ENCODE measurements at places on chromosomes 12 and 14.
A peak's percentile ranks its signal among the peaks of the same experiment; 100 is the strongest.

DNA sequence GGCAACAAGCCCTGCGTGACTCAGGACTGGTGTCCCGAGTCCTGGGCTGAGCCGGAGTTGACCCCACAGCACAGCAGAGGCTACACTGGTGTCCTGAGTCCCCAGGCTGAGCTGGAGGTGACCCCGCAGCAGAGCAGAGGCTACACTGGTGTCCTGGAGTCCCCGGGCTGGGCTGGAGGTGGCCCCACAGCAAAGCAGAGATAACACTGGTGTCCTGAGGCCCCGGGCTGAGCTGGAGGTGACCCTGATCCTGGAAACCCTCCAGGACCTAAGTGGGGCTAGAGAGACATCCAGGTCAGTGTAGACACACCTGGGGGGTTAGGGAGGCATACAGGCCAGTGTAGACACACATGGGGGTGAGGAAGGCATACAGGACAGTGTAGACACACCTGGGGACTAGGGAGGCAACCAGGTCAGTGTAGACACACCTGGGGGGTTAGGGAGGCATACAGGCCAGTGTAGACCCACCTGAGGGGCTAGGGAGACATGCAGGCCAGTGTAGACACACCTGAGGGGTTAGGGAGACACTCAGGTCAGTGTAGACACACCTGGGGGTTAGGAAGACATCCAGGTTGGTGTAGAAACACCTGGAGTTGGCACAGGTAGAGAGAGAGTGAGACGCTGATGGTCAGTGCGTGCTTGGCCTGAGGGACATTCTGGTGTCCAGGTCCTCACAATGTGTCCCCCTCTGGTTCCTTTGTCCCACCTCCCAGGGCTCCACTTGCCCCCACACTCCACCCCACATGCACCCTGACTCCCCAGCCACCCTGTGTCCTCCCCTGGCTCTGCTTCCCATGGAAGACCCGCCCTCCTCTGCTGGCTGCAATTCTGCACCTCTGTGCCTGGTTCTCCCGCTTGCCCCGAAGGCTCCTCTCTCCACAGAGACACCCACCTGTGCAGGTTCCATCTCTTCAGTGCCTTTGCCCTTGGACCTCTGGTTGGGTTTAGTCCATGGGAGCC, 321.6 kb upstream of the SFSWAP start:
- ATAC-seq: no peak
- no peak overlapping the region for H3K27ac ChIP-seq
- H3K36me3 ChIP-seq: no peaks in the 10 kb centered on the region
- no peaks in the 10 kb centered on the region for H3K4me1 ChIP-seq

DNA sequence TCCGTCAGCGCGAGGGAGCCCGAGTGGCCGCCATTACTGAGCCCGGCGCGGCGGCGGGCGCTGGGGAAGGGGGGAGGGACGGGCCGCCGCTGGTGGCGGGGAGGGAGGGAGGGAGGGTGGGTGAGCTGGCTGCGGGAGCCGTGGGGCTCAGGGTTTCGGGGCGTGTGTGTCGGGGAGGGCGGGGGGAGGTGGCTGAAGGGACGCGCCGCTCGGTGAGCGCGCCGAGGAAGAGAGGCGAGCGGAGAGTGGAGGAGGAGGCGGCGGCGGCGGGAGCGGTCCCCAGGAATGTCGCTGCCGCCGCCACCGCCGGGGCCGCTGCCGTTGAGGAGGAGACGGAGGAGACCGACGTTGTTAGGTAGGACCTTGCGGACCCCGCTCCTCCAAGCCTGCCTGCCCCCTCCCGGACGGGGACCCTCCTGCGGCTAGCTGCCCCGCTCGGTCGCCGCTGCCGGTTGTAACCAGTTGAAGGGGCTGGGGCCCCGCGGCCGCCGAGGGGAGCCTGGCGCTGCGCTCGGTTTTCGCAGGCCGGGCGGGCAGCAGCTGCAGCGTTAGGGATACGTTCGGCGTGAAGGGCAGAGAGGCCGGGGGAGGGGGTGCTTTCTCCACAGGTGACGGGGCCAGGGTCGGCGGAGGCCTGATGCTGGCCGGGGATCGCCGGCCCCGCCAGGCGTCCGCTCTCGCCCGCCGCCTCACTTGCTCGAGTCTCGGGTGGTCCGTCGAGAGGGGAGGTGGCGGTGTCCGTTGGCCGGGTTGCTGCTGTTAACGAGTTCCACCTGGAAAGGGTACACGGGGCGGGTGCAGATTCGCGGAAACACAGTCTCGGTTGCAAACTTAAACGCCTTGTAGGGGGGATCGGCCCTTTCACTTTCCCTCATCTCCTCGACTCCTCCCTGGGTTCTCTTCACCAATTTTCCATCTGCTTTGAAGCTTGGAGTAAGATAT, at the start of gene ARHGAP5:
TSS of gene ARHGAP5 (plus strand) at position 224 of the 942 bp plus-strand sequence. CDS start 13,366 bp downstream, outside the sequence.
- peaks cover 6% of the 10 kb centered on the region for H3K36me3 ChIP-seq
- H3K27me3 ChIP-seq: no peaks in the 10 kb centered on the region
- peaks cover 34% of the 10 kb centered on the region for H3K4me1 ChIP-seq
- peak; percentile 63 for ATAC-seq
- peak within 1 kb of the TSS; percentile 94 for H3K4me3 ChIP-seq
- peak within 1 kb of the TSS; percentile 90 for H3K27ac ChIP-seq

DNA sequence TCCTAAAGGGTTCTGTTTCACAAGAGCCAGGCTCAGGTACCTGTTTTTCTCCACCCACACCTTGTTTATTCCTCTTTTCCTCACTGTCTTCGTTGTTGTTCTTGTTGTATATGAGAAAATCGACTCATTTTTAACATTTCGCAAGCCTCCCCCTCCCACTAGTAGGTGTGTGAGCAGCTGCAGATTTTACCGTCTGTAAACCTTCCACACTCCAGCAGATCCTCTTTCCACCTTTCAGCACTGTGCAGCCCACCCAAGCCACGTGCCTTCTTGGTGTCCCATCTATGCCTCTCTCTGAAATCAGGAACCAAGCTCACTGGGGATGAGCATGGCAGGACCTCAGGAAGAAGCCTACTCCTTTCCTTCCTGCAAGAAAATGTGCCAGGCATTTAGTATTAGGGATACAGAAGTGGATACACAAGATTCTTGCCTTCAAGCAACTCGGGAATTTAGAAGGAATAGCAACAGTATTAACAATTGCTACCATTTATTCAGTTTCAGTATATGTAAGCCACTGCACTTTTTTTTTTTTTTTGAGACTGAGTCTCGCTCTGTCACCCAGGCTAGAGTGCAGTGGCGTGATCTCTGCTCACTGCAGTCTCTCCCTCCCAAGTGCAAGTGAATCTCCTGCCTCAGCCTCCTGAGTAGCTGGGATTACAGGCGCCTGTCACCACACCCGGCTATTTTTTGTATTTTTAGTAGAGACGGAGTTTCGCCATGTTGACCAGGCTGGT, 113.6 kb downstream of the CHST11 start:
- peaks cover 74% of the 10 kb centered on the region for H3K4me1 ChIP-seq
- peak; percentile 55 for ATAC-seq
- peak overlapping the region; percentile 50 for H3K4me3 ChIP-seq
- peak overlapping the region; percentile 76 for H3K27ac ChIP-seq

DNA sequence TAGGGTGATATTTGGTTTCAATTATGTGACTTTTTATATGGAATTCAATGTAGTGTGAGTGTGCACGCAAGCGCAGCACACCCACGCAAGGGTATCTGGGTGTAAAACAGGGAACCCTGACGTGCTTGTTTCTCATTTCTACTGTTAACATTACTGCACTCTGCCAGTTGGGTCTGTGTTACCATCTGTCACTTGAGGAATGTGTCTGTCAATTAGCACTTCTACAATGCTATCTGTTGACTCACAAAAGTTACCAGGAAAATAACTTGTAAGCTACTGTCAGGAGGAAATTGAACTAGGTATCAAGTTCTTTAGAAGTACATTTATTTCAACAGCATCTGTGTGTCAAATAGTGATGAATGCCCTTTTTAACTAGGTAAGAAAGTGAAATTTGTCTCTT, 695.5 kb upstream of the LRFN5 start:
- H3K4me3 ChIP-seq: no peak overlapping the region
- ATAC-seq: no peak

DNA sequence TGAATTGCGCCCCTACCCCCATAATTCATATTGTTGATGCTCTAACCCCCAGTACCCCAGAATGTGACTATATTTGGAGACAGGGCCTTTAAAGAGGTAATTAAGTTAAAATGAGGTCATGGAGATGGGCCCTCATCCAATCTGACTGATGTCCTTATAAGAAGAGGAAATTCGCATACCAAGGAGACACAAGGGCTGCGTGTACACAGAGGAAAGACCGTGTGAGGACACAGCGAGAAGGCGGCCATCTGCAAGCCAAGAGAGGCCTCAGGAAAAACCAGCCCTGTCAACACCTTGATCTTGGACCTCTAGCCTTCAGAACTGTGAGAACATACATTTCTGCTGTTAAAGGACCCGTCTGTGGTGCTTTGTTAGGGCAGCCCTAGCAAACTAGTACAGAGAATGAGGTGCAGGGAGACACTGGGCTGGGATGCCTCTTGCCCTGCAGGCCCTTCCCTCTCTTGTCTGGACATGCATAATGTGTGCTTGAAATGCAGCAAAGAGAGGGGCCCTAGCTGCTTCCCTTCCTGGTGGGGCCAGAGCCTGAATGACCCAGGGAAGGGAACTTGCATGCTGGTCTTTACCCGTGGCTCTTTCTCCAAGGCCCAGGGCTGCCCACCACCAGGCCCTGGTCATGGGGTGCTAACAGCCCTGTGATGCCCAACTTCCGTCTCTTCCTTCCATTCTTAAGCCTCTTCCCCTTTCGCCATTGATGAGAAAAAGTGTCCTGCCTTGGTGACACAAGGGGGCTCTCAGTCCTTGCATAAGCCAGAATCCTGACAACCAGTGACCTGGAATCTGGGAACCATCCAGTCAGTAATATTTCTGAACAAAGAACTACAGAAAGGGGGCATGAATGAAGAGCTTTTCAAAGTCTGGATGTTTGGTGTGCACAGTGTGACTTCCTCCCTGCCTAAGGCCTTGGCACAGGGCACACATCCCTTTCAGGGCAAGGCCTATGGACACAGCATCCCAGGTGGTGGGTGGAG, 50.0 kb upstream of the GPATCH2L start:
- H3K27me3 ChIP-seq: peaks cover 73% of the 10 kb centered on the region
- no peaks in the 10 kb centered on the region for H3K36me3 ChIP-seq
- H3K27ac ChIP-seq: no peak overlapping the region
- no peak overlapping the region for H3K4me3 ChIP-seq
- ATAC-seq: no peak

DNA sequence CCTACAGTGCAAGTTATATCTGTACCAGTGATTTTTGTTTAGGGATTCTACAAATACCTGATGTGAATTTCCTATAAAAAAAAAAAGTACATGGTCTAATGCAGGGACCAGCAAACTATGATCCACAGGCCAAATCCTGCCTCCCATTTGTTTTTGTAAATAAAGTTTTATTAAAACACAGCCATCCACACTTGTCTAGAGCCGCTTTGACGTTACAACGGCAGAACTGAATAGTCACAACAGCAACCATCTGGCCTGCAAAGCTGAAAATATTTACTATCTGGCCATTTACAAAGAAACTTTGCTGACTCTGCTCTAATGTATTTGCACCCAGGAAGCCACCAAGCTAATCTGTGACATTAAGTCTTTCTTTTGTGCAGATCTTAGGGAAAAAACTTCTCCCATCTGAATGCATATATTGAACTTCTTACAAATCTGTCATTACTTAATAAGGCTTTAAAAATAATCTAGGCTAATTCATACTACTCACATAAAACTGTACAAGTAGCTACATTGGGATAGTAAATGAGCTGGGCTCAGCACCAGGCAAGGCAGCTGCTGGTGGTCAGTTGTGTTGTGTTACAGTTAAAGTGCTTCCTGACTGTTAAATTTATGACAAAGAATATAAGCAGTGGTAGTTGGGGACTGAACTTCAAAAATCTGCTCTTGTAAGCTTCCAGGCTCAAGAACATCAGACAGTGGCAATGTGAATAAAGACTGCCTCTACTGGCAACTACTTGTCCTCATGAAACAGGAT, 303.3 kb downstream of the MED13L start:
- H3K36me3 ChIP-seq: peaks cover 47% of the 10 kb centered on the region
- no peaks in the 10 kb centered on the region for H3K27me3 ChIP-seq
- ATAC-seq: no peak
- no peaks in the 10 kb centered on the region for H3K4me1 ChIP-seq

- no peak overlapping the region for H3K4me3 ChIP-seq
- H3K4me1 ChIP-seq: no peaks in the 10 kb centered on the region
These were observed 57.4 kb downstream of the ACTN1 start for GRCh38 chr14:68921666-68922065.

DNA sequence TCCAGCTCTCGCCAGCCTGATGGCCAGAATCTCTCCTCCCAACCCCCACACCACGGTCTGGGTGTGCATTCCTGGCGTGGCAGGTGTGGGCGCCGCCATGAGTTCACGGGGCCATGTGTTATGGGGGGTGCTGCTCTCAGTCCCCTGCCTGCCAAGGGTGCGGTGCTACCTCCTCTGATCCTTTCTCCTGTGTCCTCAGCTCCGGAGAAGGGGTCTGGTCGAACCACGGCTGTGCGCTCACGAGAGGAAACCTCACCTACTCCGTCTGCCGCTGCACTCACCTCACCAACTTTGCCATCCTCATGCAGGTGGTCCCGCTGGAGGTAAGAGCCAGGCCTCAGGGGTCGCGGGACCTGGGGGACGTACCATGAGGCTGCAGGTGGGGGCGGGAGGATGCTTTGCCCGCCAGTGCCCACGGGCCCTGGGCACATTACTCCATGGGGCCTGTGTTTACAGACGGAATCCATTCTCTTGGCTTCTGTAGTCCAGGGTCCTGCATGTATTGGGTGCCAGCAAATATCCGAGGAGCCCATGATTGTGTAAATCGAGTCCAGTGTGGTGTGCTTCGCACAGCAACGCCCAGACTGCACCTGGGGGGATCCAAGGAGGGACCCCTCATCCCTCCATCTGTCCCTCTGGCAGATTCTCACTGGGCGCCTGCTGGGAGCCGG, 130.8 kb downstream of the ADGRD1 start:
- H3K36me3 ChIP-seq: no peaks in the 10 kb centered on the region
- H3K4me1 ChIP-seq: no peaks in the 10 kb centered on the region
- H3K27me3 ChIP-seq: peaks cover 52% of the 10 kb centered on the region
- H3K27ac ChIP-seq: no peak overlapping the region
- no peak overlapping the region for H3K4me3 ChIP-seq
- ATAC-seq: no peak

GRCh38 chr12:102174117-102174516, 23.5 kb downstream of the PMCH start:
- H3K27ac ChIP-seq: no peak overlapping the region
- H3K27me3 ChIP-seq: no peaks in the 10 kb centered on the region
- no peak overlapping the region for H3K4me3 ChIP-seq

DNA sequence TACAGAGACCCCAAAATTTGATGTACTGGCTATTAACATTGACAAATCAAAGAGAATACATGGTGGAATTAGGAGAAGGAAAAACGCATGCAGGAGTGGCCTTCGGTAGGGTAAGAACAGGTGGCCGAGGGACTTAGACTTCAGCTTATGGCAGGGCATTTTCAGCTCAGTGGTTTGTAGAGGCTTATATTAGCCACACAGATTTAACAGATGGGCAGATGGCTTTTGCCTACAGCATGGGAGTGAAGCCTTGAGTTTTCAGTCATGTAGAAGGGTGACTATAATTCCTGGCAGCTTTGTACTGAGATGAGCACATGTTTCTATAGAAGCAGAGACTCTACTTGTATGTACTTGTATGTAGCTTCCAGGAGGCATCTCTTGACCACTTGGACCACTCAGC, 40.9 kb upstream of the PLEKHA5 start:
- H3K4me1 ChIP-seq: no peaks in the 10 kb centered on the region
- no peak overlapping the region for H3K4me3 ChIP-seq
- H3K27me3 ChIP-seq: no peaks in the 10 kb centered on the region
- no peaks in the 10 kb centered on the region for H3K36me3 ChIP-seq
- no peak overlapping the region for H3K27ac ChIP-seq
- no peak for ATAC-seq

GRCh38 chr14:34128665-34129064, 177.8 kb upstream of the EGLN3 start:
- no peak overlapping the region for H3K27ac ChIP-seq
- H3K36me3 ChIP-seq: no peaks in the 10 kb centered on the region
- H3K27me3 ChIP-seq: no peaks in the 10 kb centered on the region
- H3K4me3 ChIP-seq: no peak overlapping the region

Data from stimulated activated memory B cell treated with anti-CD40 and anti-IgM and Interleukin-4, amounts not matched to agents 10 μg/mL and 1 μg/mL and 100 μg/mL, for 72 hours (primary cell).